ENCODE measurements at places on chromosomes 13 and 19.

DNA sequence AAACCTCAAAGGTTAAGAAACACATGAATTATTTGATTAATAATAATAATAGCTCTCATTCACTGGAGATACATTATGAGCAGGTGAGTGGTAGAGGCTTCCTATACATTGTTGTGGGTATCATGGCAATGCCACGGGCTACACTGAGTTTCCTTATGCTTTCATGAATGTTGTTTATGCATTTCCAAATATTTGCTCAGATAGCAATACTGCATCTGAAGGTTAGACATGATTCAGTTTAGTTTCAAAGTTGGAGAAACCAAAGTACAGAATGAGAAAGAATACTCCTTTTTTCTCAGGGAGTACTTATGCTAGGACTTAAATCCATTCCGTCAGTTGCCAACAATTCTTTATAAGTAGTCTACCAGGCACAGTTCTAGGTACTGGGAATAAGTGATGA is 108.5 kb downstream of the FRY start:
- DNase-seq: no peak

GRCh38 chr19:2376784-2377519 is 16.9 kb downstream of the TMPRSS9 start:
- no peak for DNase-seq

- no peak for DNase-seq
Observed at GRCh38 chr13:36445891-36446351, 13.6 kb downstream of the CCNA1 start.

DNA sequence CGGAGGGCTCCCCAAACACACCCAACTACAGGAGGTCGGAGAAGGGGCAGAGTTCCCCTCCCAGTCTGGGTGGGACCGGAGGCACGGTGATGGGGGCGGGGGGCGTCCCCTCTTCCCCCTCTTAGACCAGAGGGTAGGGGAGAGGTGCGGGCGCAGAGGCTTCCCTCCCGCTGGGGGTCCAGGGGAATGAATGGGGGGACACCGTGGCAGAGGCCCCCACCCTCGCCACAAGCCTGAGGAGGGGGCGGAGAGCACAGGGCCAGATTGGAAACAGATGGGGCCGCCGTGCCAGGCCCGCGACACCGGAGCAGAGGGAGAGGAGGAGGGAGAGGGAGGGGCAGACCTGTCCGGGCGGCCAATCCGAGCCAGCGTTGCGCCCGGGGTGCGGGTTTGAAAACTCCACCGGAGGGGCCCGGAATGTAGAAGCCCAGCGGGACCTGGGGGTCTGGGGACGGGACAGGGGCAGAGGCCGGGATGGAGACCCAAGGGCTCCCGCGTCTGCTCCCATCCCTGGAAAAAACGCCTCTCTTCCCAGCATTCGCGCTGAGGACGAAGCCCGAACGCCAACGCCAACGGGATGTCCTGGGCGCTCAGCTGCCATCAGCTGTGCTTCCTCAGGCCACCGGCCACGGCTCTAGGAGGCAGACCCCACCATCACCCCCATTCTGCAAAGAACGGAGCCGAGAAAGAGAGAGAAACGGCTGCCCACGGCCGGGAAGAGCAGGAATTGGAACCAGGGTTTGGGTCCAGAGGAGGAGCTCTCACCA is 46.8 kb downstream of the PTPRS start:
- peak; percentile 42 for DNase-seq

GRCh38 chr13:80047406-80047805 is 293.5 kb downstream of the SPRY2 start:
- no peak for DNase-seq

DNA sequence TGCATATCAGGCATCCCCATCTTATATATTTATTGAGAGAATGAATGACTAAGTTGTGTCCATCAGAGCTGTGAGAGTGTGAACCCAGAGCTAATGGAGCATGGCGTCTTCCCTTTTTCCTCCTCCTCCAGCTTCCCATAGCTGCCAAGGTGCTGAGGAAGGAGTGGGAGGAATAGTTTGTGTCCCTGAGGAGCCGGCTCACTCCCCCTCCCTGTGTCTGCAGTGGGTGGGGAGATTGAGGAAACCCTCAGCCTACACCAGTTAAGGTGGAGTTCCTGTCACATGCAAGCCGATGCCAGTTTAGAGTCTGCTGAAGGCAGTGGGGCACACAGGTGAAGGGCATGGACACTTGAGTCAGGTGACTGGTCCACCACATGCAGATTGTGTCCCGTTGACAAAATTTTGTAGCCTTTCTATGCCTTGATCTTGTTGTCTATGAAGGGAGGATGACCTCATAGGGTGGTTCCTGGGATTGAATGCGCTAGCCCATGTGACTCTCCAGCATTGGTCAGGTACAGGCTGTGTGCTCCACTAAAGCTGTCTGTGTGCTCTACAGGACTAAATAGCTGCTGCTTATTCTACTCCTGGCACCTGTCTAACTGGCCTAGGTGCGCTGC is 47.6 kb upstream of the GPI start:
- DNase-seq: no peak

DNA sequence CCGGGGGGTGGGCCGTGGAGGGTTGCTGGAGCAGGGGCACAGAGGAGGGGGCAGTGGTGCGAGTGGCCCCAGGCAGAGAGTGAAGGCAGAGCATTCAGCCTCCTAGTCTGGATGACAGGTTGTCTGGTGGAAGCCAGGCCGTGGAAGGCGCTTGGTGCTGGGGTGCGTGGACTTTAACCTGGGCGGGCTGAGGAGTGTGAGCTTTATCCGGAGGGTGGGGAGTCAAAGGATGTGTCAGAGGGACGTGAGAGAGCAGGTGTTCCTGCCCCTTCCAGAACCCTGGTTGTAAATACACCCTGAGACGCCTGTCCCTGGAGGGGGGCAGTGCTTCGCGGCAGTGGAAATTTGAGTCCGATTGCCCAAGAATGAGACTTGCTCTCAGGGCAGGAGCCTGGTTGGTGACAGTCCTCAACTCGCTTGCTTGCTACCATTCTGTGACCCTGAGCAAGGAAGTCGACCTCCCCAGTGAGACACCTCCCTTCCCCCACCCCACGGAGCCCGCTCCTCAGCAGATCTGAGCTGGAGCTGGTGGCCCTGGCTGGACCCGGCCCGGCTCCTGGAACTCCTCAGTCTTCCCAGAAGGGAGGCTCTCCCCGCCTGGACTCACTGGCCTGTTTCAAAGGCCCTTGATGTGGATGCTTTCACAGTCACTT is 2.3 kb downstream of the SPPL2B start:
- no peak for DNase-seq

DNA sequence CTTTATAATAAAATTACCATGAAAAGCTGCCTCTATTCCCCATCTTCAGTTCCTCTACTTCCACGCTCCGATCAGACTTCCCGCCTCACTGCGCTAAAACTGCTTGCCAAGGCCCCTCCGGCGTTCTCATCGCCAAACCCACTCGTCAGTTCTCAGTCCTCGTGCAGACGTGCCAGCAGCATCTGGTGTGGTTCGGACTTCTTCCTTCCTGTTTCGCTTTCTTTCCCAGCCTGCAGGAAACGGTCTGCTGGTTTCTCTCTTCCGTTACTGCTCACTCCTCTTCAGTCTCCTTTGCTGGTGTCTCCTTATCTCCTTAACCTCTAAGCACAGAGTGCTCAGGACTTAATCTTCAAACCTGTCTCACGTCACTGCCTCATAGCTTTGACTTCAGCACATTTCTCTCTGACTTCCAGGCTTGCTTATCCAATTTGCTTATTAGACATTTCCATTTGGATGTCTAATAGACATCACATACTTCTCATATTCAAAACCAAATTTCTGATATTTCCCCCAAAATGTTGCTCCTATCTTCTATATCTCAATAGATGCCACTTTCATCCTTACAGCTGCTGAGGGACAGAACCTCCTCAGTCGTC is 40.3 kb downstream of the RCBTB2 start:
- peak; percentile 55 for DNase-seq

GRCh38 chr13:31042481-31043165 is 110.2 kb downstream of the TEX26 start:
- no peak for DNase-seq

GRCh38 chr19:40502647-40503319 is 36.0 kb downstream of the SPTBN4 start:
- no peak for DNase-seq

GRCh38 chr13:63517371-63517770 is 2101.7 kb upstream of the PCDH20 start:
- DNase-seq: no peak

DNA sequence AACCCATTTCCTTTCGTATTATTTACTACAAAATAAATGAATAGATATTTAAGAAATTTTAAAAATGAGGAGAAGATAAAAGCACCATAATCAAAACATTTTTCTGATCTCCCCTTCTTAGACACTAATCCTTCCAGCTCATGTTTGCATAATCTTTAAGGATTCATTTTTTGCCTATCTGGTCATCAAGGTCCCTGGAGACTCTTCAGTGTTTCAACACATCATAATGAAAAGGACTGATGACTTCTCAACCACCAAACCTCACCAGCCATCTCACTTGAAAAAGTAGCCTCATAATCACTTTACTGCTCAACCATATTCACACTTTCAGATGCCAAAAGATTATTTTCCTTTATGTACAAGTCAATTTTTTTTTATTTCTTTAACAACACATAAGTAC is 80.1 kb downstream of the DCLK1 start:
- DNase-seq: no peak

- no peak for DNase-seq
Observed at GRCh38 chr19:48461982-48462655, 6.7 kb downstream of the KCNJ14 start.

- no peak for DNase-seq
Observed at GRCh38 chr19:50994129-50994528, 7.3 kb downstream of the KLK8 start.

GRCh38 chr13:85812282-85812681 is 13.1 kb upstream of the SLITRK6 start:
- DNase-seq: no peak

- no peak for DNase-seq
Observed at GRCh38 chr13:41813426-41813825, 147.5 kb downstream of the VWA8 start.

DNA sequence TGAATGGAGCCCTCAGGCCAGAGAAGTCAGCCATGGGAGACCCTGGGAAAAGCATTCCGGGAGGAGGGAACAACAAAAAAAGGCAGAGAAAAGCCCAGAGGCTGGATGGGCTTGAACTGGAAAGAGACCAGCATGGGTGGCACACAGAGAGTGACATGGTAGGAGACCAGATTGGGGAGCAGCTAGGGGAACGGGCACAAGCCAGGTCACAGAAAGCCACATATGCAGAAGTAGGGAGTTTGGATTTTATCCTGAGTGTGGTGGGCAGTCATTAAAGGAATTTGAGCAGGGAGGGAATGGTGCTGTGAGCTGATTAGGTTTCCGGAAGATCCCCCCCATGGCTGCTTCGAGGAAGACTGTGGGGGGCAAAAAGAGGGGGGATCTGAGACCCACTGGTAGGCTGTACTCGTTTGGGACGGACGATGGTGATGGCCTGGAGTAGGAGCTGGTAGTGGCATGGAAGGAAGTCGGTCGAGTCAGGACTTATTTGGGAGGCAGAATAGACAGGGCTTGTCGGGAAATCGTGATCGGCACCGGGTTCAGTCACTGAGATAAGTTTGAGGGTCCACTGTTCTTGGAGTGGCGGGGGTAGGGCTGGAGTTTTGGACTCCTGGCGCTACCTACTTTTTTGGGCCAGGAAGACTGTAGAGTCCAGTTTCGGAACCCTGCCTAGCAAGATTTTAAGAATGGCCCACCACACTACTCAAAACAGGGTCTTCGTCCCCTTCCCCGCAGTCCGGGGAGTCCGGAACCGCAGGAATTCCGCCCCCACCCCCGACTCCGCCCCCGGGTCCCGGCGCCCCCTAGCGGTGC is 949 bp downstream of the SERTAD1 start:
- DNase-seq: no peak

- DNase-seq: no peak
Observed at GRCh38 chr13:50685491-50685890, 158.0 kb downstream of the DLEU7 start.

DNA sequence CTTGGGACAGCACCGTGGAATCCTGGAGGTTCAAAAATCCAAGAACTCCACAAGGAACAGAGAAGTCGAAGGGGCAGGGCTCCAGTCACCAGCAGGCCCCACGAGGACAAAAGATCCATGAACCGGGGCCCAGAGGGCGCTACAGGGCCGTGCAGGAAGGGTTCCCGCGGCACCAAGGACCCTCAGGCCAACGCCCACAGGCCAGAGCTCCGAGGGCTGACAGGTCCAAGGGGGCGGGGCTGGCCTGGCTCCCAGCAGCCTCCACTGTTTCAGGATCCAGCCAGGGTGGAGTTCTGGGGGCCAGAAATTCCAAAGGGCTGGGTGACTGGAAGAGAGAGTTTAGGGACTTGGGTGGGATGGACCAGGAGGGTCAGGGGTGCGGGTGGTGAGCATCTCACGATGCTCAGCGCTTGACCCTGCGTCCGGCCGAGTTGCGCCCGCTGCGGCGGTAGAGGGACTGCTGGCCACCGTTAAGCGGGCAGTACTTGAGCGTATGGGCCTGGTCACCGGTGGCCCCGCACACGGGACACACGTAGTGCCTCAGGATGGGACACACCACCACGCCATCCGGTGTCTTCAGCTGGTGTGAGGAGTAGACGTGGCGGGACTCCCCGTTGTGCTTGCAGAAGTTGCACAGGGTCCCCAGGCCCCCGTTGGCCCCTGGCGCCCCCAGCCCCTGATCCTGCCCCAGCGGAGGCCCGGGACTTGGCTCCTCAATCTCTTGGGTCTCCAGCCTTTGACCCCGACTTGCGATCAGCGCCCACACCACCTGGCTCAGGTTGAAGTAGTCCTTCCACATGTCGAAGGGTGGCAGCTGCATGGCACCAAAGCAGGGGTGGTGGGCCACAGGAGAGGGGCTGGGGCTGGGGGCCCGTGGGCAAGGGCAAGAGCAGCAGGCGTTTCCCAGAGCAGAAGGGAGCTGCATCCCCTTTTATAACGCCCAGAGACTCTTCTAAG is at the start of gene NANOS2:
NANOS2 (minus strand) TSS at position 905 of the 957 bp plus-strand sequence; CDS start at position 820, 85 bp downstream.
- peak; percentile 68 for DNase-seq

GRCh38 chr13:100721885-100722512 is 47.4 kb upstream of the TMTC4 start:
- DNase-seq: peak; percentile 71

DNA sequence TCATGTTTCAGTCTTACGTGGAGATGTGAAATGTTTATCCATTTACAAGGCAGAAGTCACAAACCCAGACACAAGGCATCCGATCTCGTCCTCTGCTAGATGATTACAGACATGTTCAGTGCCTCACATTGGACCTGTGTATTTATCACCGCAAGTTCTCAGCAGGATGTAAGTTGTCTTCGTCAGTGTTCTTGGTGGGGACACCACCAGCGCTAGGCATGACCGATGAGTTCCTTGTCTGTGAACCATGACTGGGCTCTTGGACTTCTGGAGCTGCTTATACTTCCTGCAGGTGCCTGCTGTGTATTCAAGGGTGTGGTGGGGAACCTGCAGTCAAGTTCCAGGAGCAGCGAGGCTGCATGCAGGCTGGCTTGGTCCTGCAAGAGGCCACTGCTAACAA is 105.4 kb downstream of the URI1 start:
- no peak for DNase-seq
